ENCODE measurements at places on chromosomes 16 and 17. TPM values are rescaled to one million over a fixed set of nuclear protein-coding genes. Genes with fewer than 3 reads are reported as not detected.

The BTBD17 gene
- total RNA-seq, result not detected

GRCh38 chr17:38705523-38705802 lies 390 bp downstream of the MLLT6 start:
- peak overlapping the region; percentile 92 for H3K4me3 ChIP-seq
- peaks cover 19% of the 10 kb centered on the region for H3K36me3 ChIP-seq
- DNase-seq, result no peak
- no peak overlapping the region for H3K27ac ChIP-seq
- H3K27me3 ChIP-seq, result no peaks in the 10 kb centered on the region

DNA sequence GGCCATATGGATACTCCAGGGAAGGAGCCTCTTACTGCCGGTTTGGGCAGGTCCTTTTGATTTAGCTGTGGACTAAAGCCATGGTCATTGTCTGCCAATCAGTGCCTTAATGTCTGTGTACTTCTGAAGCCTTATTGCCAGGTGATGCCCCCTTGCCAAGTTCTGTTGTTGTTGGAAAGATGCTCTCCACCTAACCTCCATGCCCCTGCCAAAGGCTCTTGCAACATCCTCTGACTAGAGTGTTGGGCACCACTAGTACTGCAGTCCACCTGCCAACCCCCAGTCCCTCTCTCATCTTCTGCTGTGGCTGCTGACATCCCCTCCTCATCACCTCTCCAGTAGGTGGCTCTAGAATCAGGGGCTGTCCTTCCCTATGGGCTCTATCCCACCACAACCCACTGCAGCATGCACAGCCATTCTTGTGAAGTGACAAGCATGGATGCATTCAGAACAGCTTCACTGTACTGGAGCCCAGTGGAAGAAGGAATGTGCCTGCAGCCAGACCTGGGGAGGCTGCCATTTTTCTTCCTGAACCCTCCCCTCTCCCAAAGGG lies 375.3 kb upstream of the CDH5 start:
- H3K4me3 ChIP-seq, result no peak overlapping the region
- no peak for DNase-seq
- H3K27me3 ChIP-seq, result no peaks in the 10 kb centered on the region
- no peaks in the 10 kb centered on the region for H3K36me3 ChIP-seq

- peaks cover 25% of the 10 kb centered on the region for H3K4me1 ChIP-seq
- no peak overlapping the region for H3K4me3 ChIP-seq
- no peak for DNase-seq
These were observed 7.6 kb downstream of the SGCA start for GRCh38 chr17:50173335-50173941.

GRCh38 chr17:77615703-77616253 lies 342.7 kb upstream of the TNRC6C start:
- H3K27me3 ChIP-seq, result no peaks in the 10 kb centered on the region
- peaks cover 30% of the 10 kb centered on the region for H3K4me1 ChIP-seq
- no peaks in the 10 kb centered on the region for H3K36me3 ChIP-seq
- no peak overlapping the region for H3K4me3 ChIP-seq

- H3K27ac ChIP-seq, result peak overlapping the region; percentile 66
- peaks cover 20% of the 10 kb centered on the region for H3K4me1 ChIP-seq
- H3K27me3 ChIP-seq, result no peaks in the 10 kb centered on the region
- DNase-seq, result no peak
- no peak overlapping the region for H3K4me3 ChIP-seq
- peaks cover 5% of the 10 kb centered on the region for H3K36me3 ChIP-seq
These were observed 83.0 kb downstream of the ABCC1 start for GRCh38 chr16:16032271-16032979.

GRCh38 chr16:48101069-48101674 lies 54.6 kb downstream of the ABCC12 start:
- peaks cover 47% of the 10 kb centered on the region for H3K27me3 ChIP-seq
- H3K27ac ChIP-seq, result no peak overlapping the region
- no peaks in the 10 kb centered on the region for H3K36me3 ChIP-seq
- peaks cover 13% of the 10 kb centered on the region for H3K4me1 ChIP-seq

DNA sequence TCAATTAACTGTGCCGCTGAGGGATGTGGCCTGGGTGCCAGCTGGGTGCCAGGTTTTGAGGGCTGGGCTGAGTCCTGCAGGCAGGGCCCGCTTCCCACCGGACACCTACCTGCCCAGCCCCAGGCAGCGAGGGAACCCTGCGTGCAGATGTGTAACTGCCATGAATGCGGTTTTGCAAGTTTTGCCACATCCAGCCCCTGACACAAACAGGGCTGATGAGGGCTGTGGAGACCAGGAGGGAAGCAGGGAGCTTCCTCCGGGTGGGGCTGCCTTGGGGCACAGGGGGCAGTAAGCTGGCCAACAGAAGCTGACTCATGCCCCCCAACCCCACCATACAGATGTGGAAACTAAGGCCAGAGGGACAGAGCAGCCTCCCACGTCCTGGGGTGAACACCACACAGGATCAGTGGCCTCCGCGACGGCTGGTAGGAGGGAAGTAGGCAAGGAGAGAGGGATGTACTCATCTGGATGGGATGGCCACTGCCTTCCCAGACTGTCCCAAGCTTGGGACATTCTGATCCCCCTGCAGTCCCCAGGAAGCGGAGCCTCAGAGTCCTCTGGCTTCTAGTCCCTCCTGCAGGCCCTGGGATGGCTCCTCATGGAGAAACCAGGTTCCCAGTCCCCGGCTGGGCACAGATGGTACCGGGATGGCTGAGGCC lies 1.6 kb downstream of the UBALD1 start:
- no peaks in the 10 kb centered on the region for H3K27me3 ChIP-seq
- peaks cover 1% of the 10 kb centered on the region for H3K36me3 ChIP-seq
- no peak overlapping the region for H3K27ac ChIP-seq
- DNase-seq, result no peak
- peak overlapping the region; percentile 74 for H3K4me3 ChIP-seq

DNA sequence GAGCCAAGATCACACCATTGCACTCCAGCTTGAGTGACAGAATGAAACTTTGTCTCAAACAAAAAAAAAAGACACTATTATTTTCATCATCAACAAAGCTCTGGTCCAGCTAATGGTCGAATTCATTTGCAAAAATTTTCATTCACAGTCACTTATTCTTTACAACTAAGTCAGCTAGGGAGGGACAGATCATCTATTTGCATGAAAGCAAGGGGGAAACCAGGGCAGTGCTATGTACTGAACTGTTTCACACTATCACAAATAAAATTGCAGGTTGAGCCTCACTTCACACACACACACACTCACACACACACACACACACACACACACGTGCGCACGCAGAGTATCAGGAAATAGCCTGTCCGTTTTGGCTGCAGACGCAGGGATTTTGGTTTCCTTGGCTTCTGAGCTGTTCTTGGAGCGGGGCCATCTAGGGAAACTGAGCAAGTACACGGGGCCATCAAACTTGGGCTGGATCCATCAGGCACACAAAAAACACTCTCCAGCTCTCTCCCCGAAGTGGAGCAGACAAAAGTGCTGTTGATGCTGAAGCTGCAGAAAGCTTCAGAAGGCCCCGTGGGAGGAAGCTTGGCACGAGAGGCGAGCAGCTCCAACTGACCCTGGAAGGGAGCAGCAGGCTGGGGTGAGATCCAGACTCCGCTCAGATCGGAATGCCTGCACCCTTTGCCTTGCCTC lies 44.3 kb upstream of the HELZ start:
- DNase-seq, result no peak
- no peak overlapping the region for H3K27ac ChIP-seq
- no peak overlapping the region for H3K4me3 ChIP-seq

DNA sequence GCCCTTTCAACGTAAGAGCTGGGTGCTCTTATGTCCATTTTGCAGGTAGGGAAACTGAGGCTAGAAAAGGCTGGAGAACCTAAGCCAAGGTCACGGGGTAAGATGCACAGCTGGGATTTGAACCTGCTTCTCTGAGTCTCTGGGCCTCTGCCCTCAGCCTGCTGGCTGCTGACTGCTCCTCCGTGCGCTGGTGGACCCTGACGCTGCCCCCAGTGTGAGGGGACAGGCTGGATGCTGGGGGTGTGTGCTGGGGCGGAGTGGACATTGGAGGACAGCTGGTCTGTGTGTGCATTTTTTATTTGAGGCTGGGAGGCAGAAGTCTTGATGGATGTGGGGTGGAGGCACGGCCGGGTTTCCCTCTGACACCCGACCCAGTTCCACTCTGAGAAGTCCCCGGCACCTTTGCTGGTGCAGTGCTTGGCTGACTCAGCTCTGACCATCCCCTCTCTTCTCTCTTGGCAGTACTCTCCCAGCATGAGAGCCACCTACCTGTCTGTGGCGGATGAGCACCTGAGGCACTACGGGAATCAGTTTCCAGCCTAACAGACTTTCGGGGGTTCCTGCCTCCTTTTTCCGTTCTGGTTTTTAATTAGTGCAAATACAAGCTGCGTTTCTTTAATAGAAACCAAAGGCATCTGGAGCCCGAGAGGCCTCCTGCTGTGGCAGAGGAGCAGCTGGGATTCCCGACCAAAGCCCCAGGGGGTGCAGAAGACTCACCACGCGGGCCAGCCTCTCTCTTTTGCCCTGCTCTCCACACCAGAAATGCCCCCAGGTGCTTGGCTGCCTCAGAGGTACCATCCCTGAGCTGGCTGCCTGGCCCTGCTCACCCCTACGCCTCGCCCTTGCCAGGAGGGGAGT lies 14.1 kb upstream of the DNAI2 start:
- H3K27me3 ChIP-seq, result no peaks in the 10 kb centered on the region
- H3K4me3 ChIP-seq, result no peak overlapping the region
- no peak for DNase-seq

DNA sequence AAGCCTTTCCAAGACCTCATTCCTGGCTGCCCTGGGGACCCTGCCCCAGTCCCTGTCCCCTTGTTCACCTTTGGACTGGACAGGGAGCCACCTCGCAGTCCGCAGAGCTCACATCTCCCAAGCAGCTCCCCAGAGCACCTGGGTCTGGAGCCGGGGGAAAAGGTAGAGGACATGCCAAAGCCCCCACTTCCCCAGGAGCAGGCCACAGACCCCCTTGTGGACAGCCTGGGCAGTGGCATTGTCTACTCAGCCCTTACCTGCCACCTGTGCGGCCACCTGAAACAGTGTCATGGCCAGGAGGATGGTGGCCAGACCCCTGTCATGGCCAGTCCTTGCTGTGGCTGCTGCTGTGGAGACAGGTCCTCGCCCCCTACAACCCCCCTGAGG lies 38.7 kb upstream of the IL21R start:
- H3K36me3 ChIP-seq, result peaks cover 44% of the 10 kb centered on the region
- H3K27me3 ChIP-seq, result no peaks in the 10 kb centered on the region
- no peak for DNase-seq
- no peak overlapping the region for H3K4me3 ChIP-seq
- H3K4me1 ChIP-seq, result peaks cover 67% of the 10 kb centered on the region

DNA sequence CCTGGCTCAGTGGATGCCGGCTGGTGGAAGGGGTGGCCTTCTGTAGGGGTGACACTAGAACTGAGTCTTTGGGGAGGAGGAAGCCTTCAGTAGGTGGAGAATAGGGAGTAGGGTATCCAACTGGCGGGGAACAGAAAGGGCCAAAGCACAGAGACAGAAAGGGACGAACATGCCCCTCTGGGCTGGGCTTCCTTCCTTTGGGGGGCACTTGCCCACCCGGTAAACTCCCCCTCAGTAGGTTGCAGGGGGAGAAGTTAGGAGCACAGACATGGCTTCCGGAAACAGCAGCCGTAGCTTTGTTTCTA lies 774 bp downstream of the ENGASE start:
- H3K4me1 ChIP-seq, result peaks cover 19% of the 10 kb centered on the region
- no peaks in the 10 kb centered on the region for H3K27me3 ChIP-seq
- peaks cover 4% of the 10 kb centered on the region for H3K36me3 ChIP-seq
- peak overlapping the region; percentile 81 for H3K4me3 ChIP-seq
- DNase-seq, result no peak

The NPIPB9 gene
- 4.1 TPM for total RNA-seq

The GALNS gene
- 31.7 TPM for total RNA-seq

- DNase-seq, result no peak
- H3K27ac ChIP-seq, result no peak overlapping the region
- no peaks in the 10 kb centered on the region for H3K27me3 ChIP-seq
- peaks cover 66% of the 10 kb centered on the region for H3K4me1 ChIP-seq
These were observed 30.9 kb upstream of the SUPT4H1 start for GRCh38 chr17:58382872-58383242.

The STAT5A gene
- total RNA-seq, result 243 TPM

DNA sequence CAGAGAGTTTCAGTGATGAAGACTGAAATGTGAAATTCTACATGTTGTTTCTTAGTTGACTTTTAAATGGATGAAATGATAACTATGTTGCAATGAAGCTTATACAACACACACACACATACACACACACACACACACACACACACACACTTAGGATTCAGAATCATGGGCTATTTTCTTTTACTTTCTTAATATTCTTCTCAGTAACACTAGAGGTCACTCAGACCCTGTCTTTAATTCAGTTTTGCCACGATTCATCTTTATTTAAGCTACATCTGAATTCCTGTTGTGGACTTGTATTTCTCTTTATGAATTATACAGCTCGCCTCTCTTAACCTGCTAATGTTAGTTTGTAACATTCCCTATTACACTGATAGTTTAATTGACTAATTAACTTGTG lies 109.6 kb upstream of the GOT2 start:
- no peaks in the 10 kb centered on the region for H3K36me3 ChIP-seq
- DNase-seq, result no peak

The KATNIP gene
- total RNA-seq, result 14.8 TPM

The KRTAP4-9 gene
- not detected for total RNA-seq

- H3K4me1 ChIP-seq, result no peaks in the 10 kb centered on the region
- H3K27me3 ChIP-seq, result no peaks in the 10 kb centered on the region
- DNase-seq, result no peak
- no peak overlapping the region for H3K27ac ChIP-seq
- H3K4me3 ChIP-seq, result no peak overlapping the region
These were observed 173.0 kb downstream of the FOXL1 start for GRCh38 chr16:86751076-86752030.

GRCh38 chr16:16073891-16074881 lies 124.8 kb downstream of the ABCC1 start:
- DNase-seq, result no peak
- peak overlapping the region; percentile 94 for H3K27ac ChIP-seq
- peaks cover 2% of the 10 kb centered on the region for H3K36me3 ChIP-seq
- no peaks in the 10 kb centered on the region for H3K27me3 ChIP-seq

DNA sequence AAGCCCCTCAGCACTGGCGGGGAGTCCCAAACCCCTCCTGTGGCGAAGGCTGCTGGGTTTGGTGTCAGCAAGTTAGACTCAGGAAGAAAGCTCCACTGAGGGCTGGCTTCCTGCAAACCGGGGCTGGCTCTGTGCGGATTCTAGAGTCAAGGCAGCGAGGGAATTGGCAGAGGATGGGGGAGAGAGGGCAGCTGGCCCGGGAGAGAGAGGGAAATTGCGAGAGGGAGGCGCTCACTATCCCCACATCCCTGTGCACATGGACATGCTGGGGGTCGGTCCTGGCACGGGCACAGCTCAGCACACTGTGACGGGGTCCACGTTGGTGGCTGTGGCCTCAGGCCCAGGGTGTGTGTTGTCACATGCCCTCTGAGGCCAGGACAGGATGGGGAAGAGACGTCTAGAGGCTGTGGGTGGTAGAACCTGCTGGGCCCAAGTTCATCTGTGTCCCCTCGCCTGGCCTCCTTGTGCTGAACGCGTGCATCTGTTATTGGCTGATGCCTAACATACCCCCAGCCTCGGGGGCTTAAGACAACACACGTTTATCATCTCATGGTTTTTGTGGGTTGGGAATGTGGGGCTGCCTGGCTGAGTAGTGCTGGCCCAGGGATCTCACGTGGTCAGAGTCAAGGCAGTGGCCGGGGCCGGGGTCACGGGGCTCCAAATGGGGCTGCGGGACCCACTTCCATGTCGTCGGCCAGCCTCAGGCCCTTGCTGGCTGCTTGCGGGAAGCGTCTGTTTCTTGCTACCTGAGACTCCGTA lies 16.7 kb upstream of the JPH3 start:
- peaks cover 5% of the 10 kb centered on the region for H3K4me1 ChIP-seq
- peaks cover 54% of the 10 kb centered on the region for H3K27me3 ChIP-seq
- no peak for DNase-seq
- H3K4me3 ChIP-seq, result no peak overlapping the region
- H3K36me3 ChIP-seq, result no peaks in the 10 kb centered on the region

The CD300LG gene
- not detected for total RNA-seq

Measured in activated T-cell treated with anti-CD3 and anti-CD28 coated beads, Interleukin-2, amount 50 U/mL, for 72 hours (primary cell).